T-helper 17 cell (primary cell): ENCODE measurements at places on chromosomes 16 and 17.

GRCh38 chr16:82454152-82454551 lies 172.6 kb upstream of the CDH13 start:
- DNase-seq: no peak
- no peak overlapping the region for H3K4me3 ChIP-seq
- peaks cover 2% of the 10 kb centered on the region for H3K4me1 ChIP-seq
- peaks cover 3% of the 10 kb centered on the region for H3K36me3 ChIP-seq
- H3K27ac ChIP-seq: no peak overlapping the region
- peaks cover 27% of the 10 kb centered on the region for H3K27me3 ChIP-seq

GRCh38 chr16:68961778-68962402 lies 118.6 kb downstream of the TANGO6 start:
- peaks cover 2% of the 10 kb centered on the region for H3K36me3 ChIP-seq
- no peak for DNase-seq
- no peaks in the 10 kb centered on the region for H3K4me1 ChIP-seq
- no peak overlapping the region for H3K4me3 ChIP-seq

DNA sequence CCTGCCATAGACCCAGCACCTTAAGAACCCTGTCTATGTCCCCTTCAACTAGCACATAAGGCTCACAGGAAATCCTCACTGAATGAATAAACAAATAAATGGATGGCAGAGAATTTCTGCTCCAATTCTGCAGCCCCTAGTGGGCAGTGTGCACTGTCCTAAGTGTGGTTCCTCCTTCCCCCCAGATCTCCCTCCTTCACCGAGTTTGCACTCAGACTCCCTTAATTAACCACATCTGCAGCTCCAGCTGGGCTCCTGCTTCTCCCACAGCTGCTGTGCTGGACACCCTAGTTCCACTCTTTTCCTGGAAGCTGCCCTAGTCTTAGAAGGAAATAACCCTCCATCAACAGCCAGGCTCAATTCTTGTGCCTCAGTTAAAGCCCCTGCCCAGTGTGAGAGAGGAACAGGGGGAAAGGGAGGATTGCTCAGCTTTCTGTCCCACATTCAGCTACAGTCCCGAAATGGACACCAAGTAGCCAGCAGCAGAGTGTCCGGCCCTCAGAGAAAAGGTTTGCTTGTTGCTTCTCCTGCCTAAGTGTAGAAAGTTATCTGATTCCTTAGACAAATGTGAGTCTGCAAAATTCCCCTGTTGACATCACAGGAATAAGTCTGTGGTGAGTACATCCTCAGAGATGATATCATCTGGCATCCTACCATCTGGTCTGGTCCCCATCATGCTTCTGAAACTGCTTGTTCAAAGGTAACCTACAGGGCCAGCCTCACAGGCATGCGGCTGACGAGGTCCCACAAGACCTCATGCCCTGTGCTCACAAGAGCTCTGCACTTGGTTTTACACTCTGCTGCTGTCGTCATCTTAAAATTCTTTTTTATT lies 12.3 kb downstream of the LRRC3C start:
- peak overlapping the region; percentile 45 for H3K4me3 ChIP-seq
- no peak for DNase-seq
- H3K4me1 ChIP-seq: peaks cover 11% of the 10 kb centered on the region
- H3K27ac ChIP-seq: peak overlapping the region; percentile 91
- no peaks in the 10 kb centered on the region for H3K36me3 ChIP-seq

DNA sequence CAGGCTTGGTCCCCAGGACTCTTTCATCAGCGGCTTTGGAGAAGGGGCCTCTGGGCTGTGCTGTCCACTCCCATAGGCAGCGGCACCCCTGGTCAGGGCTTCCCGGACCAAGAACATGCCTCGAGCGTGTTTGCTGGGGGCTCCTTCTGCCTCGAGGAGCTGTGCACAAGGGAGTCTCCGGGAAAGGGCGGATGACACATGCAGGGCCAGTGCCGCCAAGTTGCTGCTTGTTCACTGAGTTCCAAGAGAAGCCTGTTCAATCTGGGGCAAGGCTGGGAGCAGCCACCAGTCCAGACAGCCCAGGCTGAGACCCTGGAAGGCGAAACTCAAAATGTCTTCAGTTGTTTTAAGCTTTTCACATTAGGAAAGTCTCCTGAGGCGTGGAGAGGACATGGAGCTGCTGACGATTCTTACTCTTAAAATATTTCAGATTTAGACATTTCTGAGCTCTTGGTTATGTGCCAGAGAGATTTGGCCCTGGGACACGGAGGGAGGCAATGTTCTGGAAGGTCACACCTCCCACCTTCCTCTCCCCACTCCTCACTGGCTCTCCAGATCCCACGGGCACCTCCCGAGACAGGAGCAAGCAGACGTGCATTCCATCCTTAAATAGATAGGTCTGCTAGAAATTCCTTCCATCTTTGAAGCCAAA lies 84.5 kb upstream of the ZNF469 start:
- H3K36me3 ChIP-seq: no peaks in the 10 kb centered on the region
- peaks cover 31% of the 10 kb centered on the region for H3K27me3 ChIP-seq
- H3K4me3 ChIP-seq: no peak overlapping the region
- DNase-seq: no peak

DNA sequence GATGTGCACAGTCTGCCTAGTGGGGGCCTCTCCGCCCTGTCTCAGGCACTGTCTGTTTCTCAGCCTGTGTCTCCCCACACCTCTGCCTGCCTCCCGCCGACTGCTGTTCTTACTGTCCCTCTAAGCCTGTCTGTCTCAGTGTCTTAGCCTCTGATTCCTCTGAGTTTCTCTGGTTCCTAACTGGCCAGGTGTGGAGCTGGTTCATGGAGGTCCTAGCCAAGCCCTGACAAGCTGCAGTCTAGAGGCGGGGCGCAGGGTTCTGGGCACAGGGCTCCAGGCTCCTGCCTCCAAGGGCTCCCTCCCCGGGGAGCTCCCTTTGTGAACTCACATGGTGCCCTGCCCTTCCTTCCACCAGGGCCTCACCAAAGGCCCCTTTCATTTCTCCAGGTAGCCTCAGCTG lies 19.4 kb downstream of the C17orf100 start:
- H3K36me3 ChIP-seq: peaks cover 2% of the 10 kb centered on the region
- DNase-seq: no peak
- H3K4me3 ChIP-seq: no peak overlapping the region
- no peaks in the 10 kb centered on the region for H3K27me3 ChIP-seq
- H3K4me1 ChIP-seq: peaks cover 12% of the 10 kb centered on the region
- no peak overlapping the region for H3K27ac ChIP-seq

DNA sequence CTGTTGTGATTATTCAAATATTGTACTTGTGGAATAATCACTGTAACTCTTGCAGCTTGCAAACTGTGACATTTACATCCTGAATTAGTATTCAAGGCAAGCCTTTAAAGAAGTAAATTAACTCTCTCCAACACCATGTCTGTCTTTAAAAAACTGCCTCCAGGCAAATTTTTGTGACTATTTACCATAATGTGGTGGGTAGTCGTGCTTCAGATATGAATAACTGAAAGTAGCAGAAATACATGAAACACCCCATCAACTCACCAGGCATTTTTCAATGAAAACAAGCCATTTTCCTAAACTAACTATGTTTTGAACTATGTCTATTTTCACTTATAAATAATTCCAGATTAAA lies 217.4 kb upstream of the PSMD7 start:
- H3K4me3 ChIP-seq: no peak overlapping the region
- H3K4me1 ChIP-seq: no peaks in the 10 kb centered on the region
- H3K36me3 ChIP-seq: no peaks in the 10 kb centered on the region
- no peaks in the 10 kb centered on the region for H3K27me3 ChIP-seq
- DNase-seq: no peak
- H3K27ac ChIP-seq: no peak overlapping the region

GRCh38 chr16:84754956-84755672 lies 55.3 kb downstream of the USP10 start:
- no peaks in the 10 kb centered on the region for H3K36me3 ChIP-seq
- H3K27me3 ChIP-seq: no peaks in the 10 kb centered on the region
- H3K27ac ChIP-seq: peak overlapping the region; percentile 100
- no peak for DNase-seq
- peaks cover 72% of the 10 kb centered on the region for H3K4me1 ChIP-seq
- peak overlapping the region; percentile 70 for H3K4me3 ChIP-seq
